ENCODE measurements at places on chromosomes 16 and 17. TPM values are rescaled to one million over a fixed set of nuclear protein-coding genes. Genes with fewer than 3 reads are reported as not detected.

PLA2G10 gene
- 0.43 TPM for polyA plus RNA-seq

G6PC1 gene
- polyA plus RNA-seq, result not detected

PERCC1 gene
- not detected for polyA plus RNA-seq

COL1A1 gene
- 3,506 TPM for polyA plus RNA-seq

SHISA9 gene
- polyA plus RNA-seq, result 0.10 TPM

MGAT5B gene
- 0.43 TPM for polyA plus RNA-seq

C16orf95 gene
- 1.7 TPM for polyA plus RNA-seq

PDIA2 gene
- polyA plus RNA-seq, result 0.15 TPM

HCRT gene
- polyA plus RNA-seq, result not detected

KRTAP4-6 gene
- not detected for polyA plus RNA-seq

ZNF750 gene
- 0.17 TPM for polyA plus RNA-seq

MRPL38 gene
- polyA plus RNA-seq, result 67.8 TPM

MLKL gene
- 3.7 TPM for polyA plus RNA-seq

SPNS3 gene
- polyA plus RNA-seq, result 0.32 TPM

KCTD5 gene
- 18.7 TPM for polyA plus RNA-seq

SLC52A1 gene
- 0.25 TPM for polyA plus RNA-seq

CENPX gene
- 36.6 TPM for polyA plus RNA-seq

PDILT gene
- not detected for polyA plus RNA-seq

SLC26A11 gene
- polyA plus RNA-seq, result 9.3 TPM

CCL16 gene
- polyA plus RNA-seq, result 0.11 TPM

MSI2 gene
- polyA plus RNA-seq, result 28.0 TPM

MYH8 gene
- polyA plus RNA-seq, result 436 TPM

TOP2A gene
- polyA plus RNA-seq, result 91.0 TPM

KRT20 gene
- polyA plus RNA-seq, result 0.20 TPM

TMEM114 gene
- not detected for polyA plus RNA-seq

TBC1D3B gene
- polyA plus RNA-seq, result 16.2 TPM

ABCA10 gene
- 7.0 TPM for polyA plus RNA-seq

MAP2K4 gene
- polyA plus RNA-seq, result 21.5 TPM
